ENCODE measurements at places on chromosomes 7 and 10.

GRCh38 chr10:116109481-116109880 lies 163.5 kb downstream of the GFRA1 start:
- no peak for DNase-seq

- DNase-seq: no peak
Measured at GRCh38 chr10:71893920-71894319, 42.9 kb upstream of the PSAP start.

DNA sequence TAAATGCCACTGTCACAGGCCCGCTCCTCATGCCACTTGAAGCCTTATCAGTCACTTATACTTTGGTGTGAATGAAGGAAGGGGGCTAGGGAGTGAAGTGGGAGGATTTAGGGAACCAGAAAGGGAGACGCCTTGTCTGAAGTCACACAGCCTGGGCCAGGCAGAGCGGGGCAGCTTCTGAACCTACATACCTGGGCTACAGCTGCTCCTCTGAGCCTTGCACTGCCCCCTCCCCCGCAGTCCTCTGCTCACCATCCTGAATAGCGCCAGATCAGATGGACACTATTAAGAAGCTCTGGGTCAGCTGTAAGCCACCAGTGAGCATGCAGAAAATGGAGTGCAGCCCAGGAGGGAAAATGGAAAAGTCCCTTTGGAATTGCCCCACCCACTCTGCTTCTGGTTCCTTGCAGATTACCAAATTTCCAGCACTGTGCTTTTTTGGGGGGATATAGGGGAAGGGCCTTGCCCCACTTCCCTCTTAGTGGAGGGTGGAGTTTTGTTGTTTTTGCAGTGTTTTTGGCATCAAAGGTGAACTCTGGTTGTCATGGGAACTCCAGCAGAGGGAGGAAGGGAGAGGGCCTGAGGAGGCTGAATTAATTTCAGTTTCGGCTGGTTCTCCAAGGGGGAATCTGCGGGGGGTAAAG lies 35.0 kb upstream of the ADCYAP1R1 start:
- no peak for DNase-seq

- DNase-seq: no peak
Measured at GRCh38 chr10:7659560-7659959, 7.2 kb downstream of the ITIH5 start.

DNA sequence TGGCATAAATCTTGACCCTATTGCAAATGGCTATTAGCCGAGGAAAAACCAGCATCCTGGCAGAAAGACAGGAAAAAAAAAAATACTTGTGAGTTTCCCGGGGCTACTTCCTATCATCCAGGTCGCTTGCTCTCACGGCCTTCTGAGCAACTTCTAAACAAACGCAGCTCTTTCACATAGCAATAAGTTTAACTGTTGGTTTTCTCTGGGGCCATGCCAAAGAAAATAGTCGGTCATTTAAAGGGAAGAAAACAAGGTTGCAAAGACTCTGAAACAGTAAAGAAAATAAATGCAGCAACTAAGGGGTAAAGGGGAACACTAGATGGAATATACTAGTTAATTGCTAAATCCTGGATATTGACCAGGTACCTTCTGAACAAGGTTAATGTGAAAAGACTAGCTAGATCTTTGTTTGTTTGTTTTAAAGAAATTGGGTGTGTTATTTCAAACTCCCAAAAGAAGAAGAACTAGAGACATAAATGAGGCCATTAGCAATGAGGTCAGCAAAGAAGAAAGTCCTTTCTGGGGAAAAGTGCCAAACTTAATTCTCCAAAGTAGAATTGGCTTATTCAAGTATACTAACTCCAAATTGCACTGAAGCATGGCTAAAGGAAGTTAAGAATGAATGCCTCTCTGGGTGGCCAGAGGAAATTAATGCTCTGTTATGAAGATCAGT lies 54.2 kb downstream of the SLC39A12 start:
- DNase-seq: no peak

Measured in activated CD4-positive, alpha-beta T cell treated with anti-CD3 and anti-CD28 coated beads, Interleukin-2, amount 50 U/mL, for 48 hours (primary cell).